ENCODE measurements at places on chromosomes 2 and 18.

DNA sequence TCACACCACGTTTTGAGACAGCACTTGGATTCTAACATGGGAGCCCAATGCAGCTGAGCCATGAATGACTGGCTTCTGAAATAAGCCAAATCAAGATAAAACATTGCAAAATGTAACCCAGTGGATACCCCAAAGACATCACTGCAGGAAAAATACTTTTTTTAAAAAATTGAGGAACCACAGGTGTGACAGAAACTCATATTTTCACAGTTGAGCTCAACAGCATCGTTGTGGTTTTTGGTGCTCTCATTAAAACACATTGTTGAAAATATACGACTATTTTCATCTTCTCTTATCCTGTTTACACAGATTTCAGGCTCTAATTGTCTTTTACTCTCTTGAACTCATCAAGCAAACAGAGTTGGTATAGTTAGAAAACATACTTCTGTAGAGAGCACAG, 429.3 kb upstream of the VRK2 start:
- DNase-seq: no peak

DNA sequence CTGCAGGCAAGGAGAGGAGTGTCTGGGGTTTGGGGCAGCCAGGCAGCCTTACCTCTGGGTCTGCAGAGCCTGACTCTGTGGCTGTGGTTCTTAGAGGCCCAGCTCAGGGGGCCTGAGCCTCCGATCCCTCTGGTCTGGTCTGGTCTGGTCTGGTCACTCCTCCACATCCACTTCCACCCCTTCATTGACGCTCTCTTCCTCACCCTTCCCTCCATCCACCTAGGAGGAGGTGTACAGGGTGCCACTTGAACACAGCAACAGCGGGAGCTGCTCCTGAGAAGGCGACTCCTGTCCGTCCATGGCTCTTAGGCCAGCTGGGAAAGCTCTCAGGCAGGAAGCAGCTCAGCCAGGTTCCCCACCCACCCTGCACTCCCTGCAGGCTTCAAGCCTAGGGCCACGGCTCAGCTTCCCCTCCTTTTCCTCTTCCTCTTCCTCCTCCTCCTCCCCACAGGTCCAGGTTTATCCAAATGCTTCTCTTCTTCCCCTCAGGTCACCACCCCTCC, 16.9 kb downstream of the GPR55 start:
- DNase-seq: no peak

- DNase-seq: no peak
Observed at GRCh38 chr2:190159453-190159852, 96.9 kb upstream of the MSTN start.

DNA sequence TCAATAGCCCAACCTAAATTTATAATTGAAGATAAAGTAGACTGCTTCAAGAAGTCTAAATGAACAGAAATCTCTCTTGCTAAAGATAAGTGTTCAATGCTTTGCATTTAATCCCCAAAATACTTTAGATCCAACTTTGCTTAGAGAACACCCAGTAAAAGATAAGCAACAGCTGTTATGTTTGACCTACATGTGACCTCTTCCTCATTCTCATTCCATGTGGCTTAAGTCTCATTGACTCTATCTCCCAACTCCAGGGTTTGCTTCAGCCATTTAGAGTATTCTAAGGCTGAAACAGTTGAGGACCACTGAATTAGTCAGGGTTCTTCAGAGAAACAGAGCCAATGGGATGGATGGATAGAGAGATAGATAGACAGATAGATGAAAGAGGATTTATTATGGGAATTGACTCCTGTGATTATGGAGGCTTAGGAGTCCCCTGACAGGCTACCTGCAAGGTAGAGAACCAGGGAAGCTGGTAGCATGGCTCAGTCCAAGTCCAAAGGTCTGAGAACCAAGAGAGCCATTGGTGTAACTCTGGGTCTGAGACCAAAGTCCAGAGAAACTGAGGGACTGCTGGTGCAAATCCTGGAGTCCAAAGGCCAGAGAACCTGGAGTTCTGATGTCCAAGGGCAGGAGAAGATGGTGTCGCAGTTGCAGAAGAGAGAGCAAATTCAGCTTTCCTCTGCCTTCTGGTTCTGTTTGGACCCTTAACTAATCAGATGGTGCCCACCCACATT, 32.1 kb downstream of the CRYGD start:
- DNase-seq: no peak

- no peak for DNase-seq
Observed at GRCh38 chr2:43300781-43301583, 74.6 kb upstream of the ZFP36L2 start.

DNA sequence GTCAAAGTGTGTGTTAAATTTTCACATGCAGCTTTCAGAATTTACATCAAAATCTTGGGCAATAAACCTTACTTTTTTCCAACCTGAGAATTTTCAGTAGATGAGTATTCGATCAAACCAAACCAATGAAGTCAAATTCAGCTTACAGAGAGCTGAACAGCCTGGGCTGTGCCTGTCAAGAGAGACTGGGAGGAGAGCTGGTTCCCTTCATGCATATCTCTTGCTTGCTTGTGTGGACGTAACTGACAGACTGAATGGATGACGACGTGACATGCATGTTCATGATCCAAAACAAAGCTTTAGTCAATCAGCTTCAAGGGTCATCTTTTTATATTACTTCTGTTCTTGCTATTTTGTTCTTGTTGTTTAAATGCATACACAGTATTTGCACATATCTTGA, 145.2 kb downstream of the GALNT3 start:
- no peak for DNase-seq

GRCh38 chr2:237859533-237860272, at the start of gene RAMP1:
RAMP1 (plus strand) TSS chr2:237859623; CDS start chr2:237859676, 53 bp downstream.
- DNase-seq: no peak

DNA sequence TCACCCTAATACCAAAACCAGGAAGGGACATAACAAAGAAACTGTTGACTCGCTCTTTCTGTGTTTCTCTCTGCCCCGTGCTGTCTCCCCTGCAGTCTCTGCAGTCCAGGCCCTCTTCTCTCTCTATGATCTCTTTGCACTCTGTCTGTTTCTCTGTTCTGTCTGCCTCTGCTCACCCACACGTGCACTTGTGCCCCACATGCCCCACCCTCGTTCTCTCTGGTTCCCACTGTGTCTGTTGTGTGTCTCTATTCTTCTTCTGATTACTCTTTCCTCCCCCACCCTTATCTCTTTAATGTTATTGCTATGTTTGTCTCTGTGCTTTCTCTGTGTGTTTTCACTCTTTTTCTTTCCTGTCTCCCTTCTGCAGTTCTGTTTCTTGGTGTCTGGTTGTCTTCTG, 54.0 kb downstream of the NAT8 start:
- no peak for DNase-seq

DNA sequence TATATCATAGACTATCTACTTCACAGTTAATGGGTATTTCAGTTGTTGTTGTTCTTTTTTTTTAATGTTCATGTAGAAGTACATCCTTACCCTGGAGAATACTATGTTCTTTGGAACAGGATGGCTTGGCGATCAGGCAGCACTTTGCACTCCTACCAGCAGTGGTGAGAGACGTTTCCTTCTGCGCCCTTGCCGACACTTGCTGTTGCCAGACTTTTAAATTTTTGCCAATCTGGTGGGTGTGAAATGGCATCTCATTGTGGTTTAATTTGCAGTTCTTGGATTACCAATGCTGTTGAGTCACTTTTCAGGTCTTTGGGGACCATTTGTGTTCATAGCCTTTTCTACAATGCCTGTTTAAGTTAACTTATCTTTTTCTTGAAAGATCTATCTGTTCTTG, 197.3 kb downstream of the SH3RF3 start:
- DNase-seq: no peak

- no peak for DNase-seq
Observed at GRCh38 chr2:217184242-217184641, 324.4 kb upstream of the TNP1 start.

- DNase-seq: no peak
Observed at GRCh38 chr2:54658564-54659071, 64.8 kb upstream of the EML6 start.

GRCh38 chr2:236865052-236865451, 220.6 kb upstream of the COPS8 start:
- DNase-seq: no peak

- no peak for DNase-seq
Observed at GRCh38 chr2:236286873-236287545, 22.8 kb upstream of the ASB18 start.
